ENCODE measurements at places on chromosomes 3 and 15. TPM values are rescaled to one million over a fixed set of nuclear protein-coding genes. Genes with fewer than 3 reads are reported as not detected.

GRCh38 chr3:48026098-48026497, 9.9 kb upstream of the MAP4 start:
- DNase-seq: no peak
- no peak overlapping the region for H3K4me3 ChIP-seq
- H3K27ac ChIP-seq: no peak overlapping the region
- H3K27me3 ChIP-seq: no peaks in the 10 kb centered on the region

GRCh38 chr3:108301695-108302404, 5.5 kb downstream of the HHLA2 start:
- no peaks in the 10 kb centered on the region for H3K27me3 ChIP-seq
- H3K4me3 ChIP-seq: no peak overlapping the region
- H3K36me3 ChIP-seq: no peaks in the 10 kb centered on the region

GRCh38 chr15:100902436-100903167, 16.6 kb upstream of the LRRK1 start:
- peak overlapping the region; percentile 91 for H3K27ac ChIP-seq
- no peaks in the 10 kb centered on the region for H3K27me3 ChIP-seq
- H3K36me3 ChIP-seq: no peaks in the 10 kb centered on the region
- DNase-seq: no peak
- H3K4me3 ChIP-seq: peak overlapping the region; percentile 19

GRCh38 chr3:155963570-155963969, 93.1 kb downstream of the GMPS start:
- H3K36me3 ChIP-seq: no peaks in the 10 kb centered on the region
- H3K27ac ChIP-seq: no peak overlapping the region
- H3K4me1 ChIP-seq: no peaks in the 10 kb centered on the region
- H3K4me3 ChIP-seq: no peak overlapping the region
- DNase-seq: no peak

- H3K27ac ChIP-seq: peak overlapping the region; percentile 98
- DNase-seq: no peak
- no peaks in the 10 kb centered on the region for H3K27me3 ChIP-seq
- peaks cover 6% of the 10 kb centered on the region for H3K36me3 ChIP-seq
- H3K4me1 ChIP-seq: peaks cover 17% of the 10 kb centered on the region
- peak overlapping the region; percentile 95 for H3K4me3 ChIP-seq
Measured at GRCh38 chr3:32569540-32570420, 878 bp downstream of the DYNC1LI1 start.

AP3S2 gene
- total RNA-seq: 32.1 TPM

GRCh38 chr15:75198560-75199356, 2.9 kb upstream of the C15orf39 start:
- H3K27me3 ChIP-seq: no peaks in the 10 kb centered on the region
- no peak overlapping the region for H3K4me3 ChIP-seq
- H3K27ac ChIP-seq: no peak overlapping the region
- no peak for DNase-seq
- peaks cover 50% of the 10 kb centered on the region for H3K4me1 ChIP-seq

- H3K36me3 ChIP-seq: no peaks in the 10 kb centered on the region
- H3K27ac ChIP-seq: no peak overlapping the region
- no peaks in the 10 kb centered on the region for H3K27me3 ChIP-seq
Measured at GRCh38 chr15:77282333-77282732, 137.6 kb downstream of the PEAK1 start.

FBXL22 gene
- total RNA-seq: 6.5 TPM

DNA sequence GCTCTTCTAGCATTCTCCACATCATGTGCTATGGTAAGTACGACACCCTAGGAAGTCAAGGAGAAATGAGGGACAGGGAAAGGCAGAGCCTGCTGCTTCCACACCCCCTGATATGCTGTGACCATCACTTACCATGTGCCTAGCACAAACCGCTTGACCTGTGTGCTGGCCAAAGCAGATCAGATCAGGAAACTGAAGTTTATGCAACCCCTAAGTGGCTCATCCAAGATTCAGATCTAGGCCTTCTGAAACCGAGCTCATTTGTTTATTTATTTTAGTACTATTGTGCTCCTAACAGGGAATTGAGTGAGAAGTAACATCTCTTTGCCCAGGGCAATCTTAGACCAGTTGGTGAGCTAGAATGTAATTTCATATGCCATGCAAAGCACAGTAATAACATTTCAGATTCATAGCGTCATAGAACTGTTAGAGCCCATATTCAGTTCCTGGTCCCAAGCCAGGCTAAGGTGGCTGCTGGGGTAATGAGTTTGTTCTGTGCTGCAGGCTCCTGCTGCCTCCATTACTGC, at the start of gene RTP2:
RTP2 (minus strand) TSS at position 51 of the 527 bp plus-strand sequence. CDS start 429 bp downstream, outside the sequence.
- no peak within 1 kb of the TSS for H3K4me3 ChIP-seq
- no peak within 1 kb of the TSS for H3K27ac ChIP-seq
- no peaks in the 10 kb centered on the region for H3K36me3 ChIP-seq
- H3K27me3 ChIP-seq: no peaks in the 10 kb centered on the region
- no peaks in the 10 kb centered on the region for H3K4me1 ChIP-seq
- no peak for DNase-seq

DNA sequence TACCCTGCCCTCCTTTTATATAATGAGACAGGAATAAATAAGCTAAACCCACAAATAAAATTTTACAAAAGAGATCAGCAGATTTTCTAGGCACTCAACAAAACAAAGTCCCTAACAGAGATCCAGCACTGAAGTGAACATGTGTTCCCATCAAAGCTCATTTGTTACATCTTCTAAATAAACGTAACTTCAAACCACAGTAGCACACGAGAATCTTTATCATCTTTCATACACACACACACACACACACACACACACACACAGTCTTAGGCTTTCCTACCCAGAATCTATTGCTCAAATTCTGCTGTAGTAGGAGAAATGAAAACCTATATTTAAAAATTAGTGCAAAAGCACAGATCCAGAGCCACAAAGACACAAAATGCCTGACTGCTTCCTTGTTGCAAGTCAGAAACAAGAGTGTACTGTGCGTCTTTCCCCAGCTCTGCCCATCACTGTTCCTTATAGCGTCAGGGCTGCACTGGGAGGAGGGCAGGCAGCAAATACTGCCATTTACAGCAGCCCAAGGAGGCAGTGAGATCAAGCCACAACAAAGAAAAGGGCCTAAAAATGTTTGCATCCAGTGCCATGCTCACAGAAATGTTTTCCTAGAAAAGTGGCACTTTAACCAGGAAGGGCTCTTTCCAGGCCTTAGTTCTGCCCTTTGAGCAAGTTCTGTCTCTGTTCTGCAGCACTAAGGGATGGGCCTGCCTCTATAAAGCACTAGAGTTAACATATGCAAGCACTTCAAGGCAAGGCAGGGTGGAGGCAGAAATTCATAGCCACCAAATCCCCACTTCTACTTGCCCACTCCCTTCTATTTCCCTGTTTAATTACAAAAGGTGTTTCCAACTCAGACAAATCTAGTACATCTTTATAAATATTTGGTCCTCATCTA, 6.0 kb downstream of the IP6K1 start:
- H3K27me3 ChIP-seq: no peaks in the 10 kb centered on the region
- no peak overlapping the region for H3K27ac ChIP-seq
- no peak for DNase-seq

ST3GAL6 gene
- total RNA-seq: 4.2 TPM

- no peaks in the 10 kb centered on the region for H3K36me3 ChIP-seq
- DNase-seq: no peak
- no peak overlapping the region for H3K27ac ChIP-seq
- H3K27me3 ChIP-seq: no peaks in the 10 kb centered on the region
- H3K4me3 ChIP-seq: no peak overlapping the region
Measured at GRCh38 chr3:159586571-159587202, 401.9 kb upstream of the IL12A start.

DNA sequence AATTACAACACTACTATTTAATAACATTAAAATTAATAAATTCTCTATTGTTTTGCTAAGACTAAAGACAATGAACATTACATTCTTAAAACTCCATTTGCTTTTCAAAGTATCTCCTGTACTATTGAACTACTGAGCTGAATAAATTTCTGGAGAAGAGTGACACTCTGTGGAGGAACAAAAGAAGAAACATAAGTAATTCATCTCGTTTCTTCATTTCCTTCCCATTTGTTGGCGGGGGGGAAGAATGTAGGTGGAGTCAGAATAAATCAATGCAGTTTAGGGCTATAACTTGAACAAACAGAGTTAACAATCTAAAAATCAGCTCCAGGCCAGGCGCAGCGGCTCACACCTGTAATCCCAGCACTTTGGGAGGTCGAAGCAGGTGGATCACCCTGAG, 32.7 kb downstream of the EFHB start:
- H3K27me3 ChIP-seq: no peaks in the 10 kb centered on the region
- H3K27ac ChIP-seq: no peak overlapping the region
- no peak for DNase-seq
- H3K36me3 ChIP-seq: no peaks in the 10 kb centered on the region

MORC1 gene
- total RNA-seq: not detected

Data from esophagus squamous epithelium (tissue), 5 donors.